Bronchial epithelial cell (primary cell): ENCODE measurements at places on chromosomes 5 and 9. TPM values are rescaled to one million over a fixed set of nuclear protein-coding genes. Genes with fewer than 3 reads are reported as not detected.

DNA sequence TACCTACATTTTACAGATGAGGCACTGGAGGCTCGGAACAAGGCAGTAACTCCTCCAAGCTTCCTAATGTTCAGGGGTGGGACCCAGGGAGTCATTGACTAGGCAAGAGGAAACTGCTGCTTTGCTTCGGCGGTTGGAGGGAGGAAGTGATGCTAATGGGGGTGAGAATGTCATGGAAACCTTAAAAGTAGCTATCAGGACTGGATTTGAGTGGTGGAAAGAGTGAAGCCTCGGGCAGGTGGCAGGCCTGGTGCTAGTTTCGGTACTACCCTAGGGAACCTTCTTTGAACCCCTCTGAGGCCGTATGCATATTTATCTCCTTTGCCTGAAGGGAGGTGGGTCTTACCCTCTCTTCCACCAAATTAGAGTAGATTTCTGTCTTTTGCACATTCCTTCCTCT, 1.6 kb downstream of the BSPRY start:
- DNase-seq = no peak

- DNase-seq = no peak
Measured at GRCh38 chr5:159527546-159528254, 197.4 kb upstream of the IL12B start.

GRCh38 chr5:172886974-172887501, 53.0 kb downstream of the ERGIC1 start:
- DNase-seq = peak; percentile 83

- DNase-seq = no peak
Measured at GRCh38 chr5:154795235-154795596, 40.0 kb downstream of the LARP1 start.

DNA sequence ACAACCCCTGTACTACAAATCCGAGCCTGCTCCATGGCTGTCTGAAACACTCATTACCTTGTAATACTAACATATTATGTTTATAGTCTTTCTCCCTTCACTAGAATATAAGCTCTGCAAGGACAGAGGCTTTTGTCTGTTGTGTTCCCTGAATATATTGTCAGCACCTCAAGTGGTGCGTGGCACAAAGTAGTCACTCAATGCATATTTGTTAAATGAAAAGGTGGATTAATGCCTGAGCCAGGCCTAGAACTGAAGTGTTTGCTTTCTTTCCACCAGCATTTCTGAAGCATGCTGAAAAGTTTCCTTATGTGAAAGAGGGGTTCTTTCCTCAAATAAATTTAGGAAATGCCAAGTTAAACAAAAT, 36.3 kb downstream of the ELL2 start:
- no peak for DNase-seq

- DNase-seq = peak; percentile 50
Measured at GRCh38 chr5:58318468-58318867, 141.4 kb downstream of the PLK2 start.

GRCh38 chr5:31469886-31470285, 62.0 kb downstream of the DROSHA start:
- no peak for DNase-seq

DNA sequence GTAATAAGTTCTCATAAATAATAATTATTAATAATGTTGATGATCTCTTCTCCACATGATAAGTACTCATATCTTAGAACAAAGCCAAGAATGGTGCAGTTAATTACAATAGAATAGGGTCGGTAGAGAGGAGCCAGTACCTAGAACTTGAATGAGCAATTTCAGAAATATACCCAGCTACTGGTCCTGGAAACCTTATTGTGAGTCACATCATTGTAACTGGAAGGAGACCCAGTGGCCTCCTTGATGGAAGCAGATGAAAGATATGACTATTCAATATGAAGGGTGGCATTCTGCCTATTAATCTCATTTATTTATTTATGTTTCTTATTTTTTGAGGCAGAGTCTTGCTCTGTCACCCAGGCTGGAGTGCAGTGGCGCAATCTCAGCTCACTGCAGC, 37.7 kb upstream of the SHOC1 start:
- DNase-seq = peak; percentile 40

DNA sequence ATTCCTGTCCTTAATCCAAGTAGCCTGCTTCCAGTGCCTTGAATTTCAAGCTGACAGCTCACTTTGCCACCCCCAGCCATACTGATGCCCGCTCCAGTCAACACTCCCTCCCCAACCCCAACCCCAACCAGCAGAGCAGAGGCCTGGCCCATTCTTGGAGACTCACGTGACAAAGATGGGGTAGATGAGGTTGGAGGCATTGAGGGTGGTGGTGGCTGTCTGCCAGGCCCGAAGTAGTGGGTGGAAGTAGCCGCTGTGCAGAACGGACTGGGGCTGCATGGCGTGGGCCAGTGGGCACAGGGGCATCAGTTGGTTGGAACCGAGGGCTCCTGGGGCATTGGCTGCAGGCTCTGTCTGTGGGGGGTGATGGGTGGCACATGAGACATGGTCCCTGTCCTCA, 7.8 kb downstream of the ALAD start:
- no peak for DNase-seq

- DNase-seq = no peak
Measured at GRCh38 chr9:114869845-114870244, 60.5 kb downstream of the TNFSF8 start.

- DNase-seq = no peak
Measured at GRCh38 chr9:4421847-4422246, 68.4 kb upstream of the SLC1A1 start.

DNA sequence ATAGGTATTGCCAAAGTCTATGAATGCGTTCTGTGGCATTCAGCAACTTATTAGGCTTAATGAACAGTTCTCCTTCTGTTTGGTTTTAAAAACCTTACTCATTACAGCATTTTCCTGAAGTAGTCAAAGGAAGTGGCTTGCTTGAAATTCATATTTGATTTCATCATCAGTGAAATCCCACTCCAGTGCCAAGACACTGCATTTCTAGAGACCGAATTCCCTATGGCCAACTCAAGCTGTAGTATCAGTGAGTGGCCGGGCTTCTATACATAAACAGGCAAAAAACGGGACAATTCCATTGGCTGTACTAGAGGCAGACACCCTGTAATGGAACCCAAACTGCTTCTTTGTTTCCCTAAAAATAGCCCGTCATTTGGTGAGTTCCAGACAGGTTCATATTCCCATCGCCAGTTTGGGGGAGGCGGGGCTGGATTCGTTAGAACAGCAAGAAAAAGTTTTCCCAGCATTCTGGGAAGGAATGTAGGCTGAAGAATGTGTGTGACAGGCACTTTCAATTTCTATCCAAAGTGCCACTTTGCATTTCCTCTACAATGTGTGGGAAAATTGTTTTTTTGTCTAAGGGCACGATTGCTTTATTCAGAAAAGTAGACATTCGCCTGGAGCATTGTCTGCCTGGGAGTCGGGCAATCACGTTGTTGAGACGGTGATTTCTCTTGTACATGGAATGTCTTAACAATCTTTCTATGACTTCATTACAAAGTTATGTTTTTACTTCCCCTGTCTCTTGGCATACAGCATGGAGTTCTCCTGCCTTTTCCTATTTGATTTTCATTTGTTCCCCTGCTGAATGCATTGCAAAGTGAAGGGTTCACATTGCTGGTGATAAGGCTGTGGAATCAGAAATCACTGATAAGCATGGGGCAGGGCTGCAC, 141.8 kb upstream of the MAST4 start:
- DNase-seq = peak; percentile 59

Gene TSLP
- total RNA-seq = 0.79 and 2.0 TPM in 2 replicates

Gene TERT
- total RNA-seq = under 0.01 TPM in 1 of 2 replicates, not detected in the other

Gene CREB3
- total RNA-seq = 45.4 and 57.9 TPM in 2 replicates

Gene IL7R
- 0.26 TPM in 1 of 2 replicates, not detected in the other for total RNA-seq

Gene PCAT7
- not detected in 2 replicates for total RNA-seq

Gene F2RL2
- under 0.01 TPM in 1 of 2 replicates, not detected in the other for total RNA-seq

Gene RNF224
- under 0.01 and 1.2 TPM in 2 replicates for total RNA-seq
